ENCODE measurements at places on chromosomes 4 and X.

- no peak for DNase-seq
Measured at GRCh38 chr4:15130441-15130840, 128.2 kb downstream of the CPEB2 start.

DNA sequence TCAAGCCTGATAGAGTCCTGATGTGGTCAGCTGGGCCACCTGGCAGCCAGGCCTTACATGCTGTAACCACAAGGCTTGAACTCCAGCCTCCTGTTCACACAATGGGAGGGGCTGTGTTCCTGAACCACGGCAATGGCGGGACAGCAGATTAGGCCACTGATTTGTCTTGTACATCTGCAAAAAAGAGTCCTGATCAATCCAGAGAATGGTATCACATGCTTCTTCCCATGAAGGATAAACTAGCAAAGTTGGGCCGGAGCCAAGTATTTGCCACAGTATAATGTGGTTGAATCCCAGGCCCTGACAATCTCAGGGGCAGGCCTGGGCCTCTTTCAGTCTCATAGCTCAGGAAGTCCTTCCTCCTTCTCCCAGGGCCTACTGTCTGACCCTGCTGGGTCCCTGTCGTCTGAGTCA lies 2182.5 kb upstream of the AGA start:
- no peak for DNase-seq

- DNase-seq, result peak; percentile 45
Measured at GRCh38 chr4:102564399-102565059, 63.4 kb downstream of the NFKB1 start.

DNA sequence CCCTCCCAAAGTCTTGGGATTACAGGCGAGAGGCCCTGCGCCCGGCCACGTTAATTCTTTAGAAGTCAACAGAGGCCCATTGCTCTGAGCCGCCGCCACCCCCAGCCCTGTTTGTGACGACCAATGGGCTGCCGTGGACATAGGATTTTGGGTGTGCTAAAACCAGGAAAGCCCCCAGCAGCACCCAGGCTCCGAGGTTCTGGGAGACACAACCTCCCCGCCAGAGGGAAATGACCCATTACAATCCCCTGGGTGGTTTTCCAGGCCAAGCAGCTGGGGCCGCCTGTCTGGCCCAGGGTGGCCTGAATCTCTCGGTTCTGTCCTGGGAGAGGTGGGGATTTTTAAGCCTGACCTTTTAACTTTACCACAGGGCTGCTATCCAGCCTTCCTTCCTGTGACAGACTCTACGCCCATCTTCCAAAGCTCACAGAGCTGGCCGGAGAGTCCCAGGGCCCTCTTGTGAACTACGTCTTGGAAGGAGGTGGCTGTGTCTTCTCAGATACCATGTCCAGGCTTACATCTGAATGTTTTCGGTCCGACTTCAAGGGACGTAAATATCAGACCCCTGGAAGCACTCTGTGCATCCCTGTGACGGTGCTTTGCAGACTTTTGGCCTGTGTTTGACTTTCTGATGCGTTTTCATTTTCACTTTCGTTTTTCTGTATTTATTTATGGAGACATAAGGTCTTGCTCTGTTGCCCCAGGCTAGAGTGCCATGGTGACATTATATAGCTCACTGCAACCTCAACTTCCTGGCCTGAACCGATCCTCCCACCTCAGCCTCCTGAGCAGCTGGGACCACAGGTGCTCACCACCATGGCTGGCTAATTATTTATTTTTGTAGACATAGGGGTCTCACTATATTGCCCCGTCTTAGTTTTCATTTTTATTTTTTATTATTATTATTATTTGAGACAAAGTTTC lies 36.0 kb downstream of the P2RY8 start:
- no peak for DNase-seq

DNA sequence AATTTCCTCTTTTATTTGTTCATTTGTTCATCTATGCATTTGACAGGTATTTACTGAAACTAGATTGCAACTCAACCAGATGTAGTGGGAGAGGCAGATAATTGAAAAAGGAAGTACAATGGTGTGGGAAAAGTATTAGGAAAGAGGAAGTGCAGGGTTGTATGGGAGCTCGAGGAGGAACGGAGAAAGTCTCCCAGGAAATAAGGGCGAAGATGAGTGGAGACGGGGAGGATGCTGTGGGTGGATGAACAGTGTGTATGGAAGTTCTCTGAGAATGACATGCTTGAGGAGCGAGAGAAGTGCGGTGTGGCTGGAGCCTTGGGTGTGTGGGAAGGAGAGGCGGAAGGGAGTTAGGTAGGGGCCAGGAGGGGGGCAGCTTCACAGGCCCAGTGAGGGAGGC lies 87.5 kb upstream of the DHX15 start:
- peak; percentile 49 for DNase-seq

- no peak for DNase-seq
Measured at GRCh38 chr4:6655924-6656323, 15.4 kb downstream of the MRFAP1 start.

DNA sequence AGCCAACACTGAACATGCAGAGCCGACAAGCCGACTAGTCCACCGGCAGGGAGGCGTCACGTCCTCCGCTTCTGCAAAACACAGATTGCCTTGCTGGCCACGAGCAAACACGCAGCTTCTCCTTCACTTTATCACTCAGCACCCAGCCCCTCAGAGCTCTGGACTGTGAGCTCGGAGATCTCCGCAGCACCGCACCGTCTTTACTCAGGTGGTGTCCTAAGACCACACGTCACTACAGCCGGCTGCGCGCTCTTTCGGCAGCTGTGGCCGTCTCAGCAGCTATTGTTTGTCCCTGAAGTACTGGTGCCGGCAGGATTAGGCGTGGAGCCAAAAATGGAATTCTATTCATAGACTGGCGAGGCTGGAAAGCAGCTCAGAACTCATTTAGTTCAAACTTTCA lies 72.0 kb downstream of the FAT1 start:
- no peak for DNase-seq

DNA sequence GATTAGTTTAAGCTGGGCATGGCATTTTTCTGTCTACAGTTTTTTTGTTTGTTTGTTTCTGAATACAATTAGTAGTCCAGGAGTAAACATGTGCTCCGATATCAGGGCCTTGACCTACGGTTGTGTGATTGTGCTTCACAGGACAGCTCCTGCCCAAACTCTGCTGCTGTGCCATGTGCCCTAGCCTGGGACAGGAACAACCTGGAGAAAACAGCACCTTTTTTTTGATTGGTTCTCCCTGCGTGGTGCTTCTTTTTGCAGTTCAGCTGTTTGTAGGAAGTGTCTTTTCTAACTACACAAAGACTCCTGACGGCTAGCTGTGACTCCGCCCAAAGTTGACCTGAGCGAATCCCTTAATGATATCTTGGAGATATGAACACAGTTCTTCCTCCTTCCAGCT lies 158.8 kb downstream of the ATP10D start:
- no peak for DNase-seq

- no peak for DNase-seq
Measured at GRCh38 chr4:165403048-165403447, 24.2 kb downstream of the CPE start.

DNA sequence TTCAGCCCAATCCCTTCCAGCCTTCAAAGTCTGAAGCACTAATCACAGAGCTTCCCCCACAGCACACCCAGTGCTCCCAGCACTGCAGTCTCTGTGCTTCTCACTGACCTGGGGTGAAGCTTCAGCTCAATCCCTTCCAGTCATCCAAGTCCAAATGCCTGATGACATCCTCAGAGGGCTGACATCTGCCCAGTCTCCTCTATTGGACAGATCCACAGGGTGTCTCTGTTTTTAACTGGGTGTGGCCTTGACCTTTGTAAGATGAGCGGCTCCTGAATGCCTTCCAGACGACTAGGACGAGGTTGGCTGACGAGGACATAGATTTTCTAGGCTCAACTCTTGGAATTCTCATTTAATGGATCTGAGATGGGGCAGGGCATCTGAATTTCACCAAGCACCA lies 7.6 kb upstream of the SLC2A9 start:
- no peak for DNase-seq

DNA sequence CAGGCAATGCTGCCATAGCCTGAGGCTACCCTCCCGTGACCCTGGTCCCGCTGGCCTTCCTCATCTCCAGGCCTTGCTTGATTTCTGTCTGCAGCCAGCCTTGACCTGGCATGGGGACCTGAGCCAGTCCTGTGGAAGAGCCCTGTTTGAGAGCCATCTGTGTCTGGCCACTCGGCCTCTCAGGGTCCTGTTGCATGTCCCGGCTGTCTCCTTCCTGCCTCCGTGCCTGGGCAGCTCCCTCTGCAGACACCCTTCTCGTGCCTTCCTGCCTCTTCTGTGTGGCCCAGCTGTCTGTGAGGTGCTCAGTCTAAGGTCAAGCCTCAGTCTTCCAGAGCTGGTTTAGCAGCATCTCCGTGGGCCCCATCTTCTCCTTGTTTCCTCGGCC lies 108.4 kb downstream of the SORCS2 start:
- no peak for DNase-seq

GRCh38 chr4:184541907-184542306 lies 67.6 kb upstream of the IRF2 start:
- no peak for DNase-seq

DNA sequence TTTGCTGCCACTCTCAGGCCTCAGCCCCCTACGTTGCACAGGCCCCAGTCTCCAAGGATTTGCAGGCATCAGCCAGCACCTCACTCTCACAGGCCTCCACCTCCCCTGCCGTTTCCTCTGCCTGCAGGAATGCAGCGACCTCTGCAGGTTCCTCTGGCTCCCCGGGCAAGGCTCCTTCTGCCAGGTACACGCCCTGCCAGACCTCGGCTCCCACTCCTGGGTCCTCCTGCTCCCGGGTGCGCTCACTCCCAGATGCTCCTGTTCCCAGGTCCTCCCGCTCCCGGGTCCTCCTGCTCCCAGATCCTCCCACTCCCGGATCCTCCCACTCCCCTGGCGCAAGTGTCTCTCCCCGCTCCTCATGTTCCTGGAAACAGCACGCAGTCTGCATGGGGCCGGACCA lies 144.4 kb upstream of the RADX start:
- DNase-seq, result no peak

DNA sequence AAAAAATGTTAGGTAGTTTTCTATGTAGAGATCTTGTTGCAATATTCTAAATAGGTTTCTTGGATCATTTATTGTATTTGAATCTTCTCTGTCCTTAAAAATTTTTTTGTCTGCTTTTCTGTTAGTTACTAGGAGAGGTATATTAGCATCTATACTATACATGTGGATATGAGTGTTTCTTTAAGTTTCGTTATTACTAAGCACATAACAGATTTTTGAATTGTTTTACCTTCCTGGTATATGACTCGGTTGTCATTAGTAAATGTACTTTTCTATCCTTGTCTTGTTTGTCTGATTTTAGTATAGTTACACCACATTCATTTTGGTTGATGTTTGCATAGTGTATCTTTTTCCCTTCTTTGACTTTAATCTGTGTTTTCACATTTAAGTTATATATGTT lies 20.2 kb downstream of the PYURF start:
- no peak for DNase-seq

- DNase-seq, result peak; percentile 19
Measured at GRCh38 chr4:119116925-119117900, 18.4 kb upstream of the MYOZ2 start.

GRCh38 chr4:82373486-82373815 lies 340 bp downstream of the HNRNPD start:
- DNase-seq, result no peak

DNA sequence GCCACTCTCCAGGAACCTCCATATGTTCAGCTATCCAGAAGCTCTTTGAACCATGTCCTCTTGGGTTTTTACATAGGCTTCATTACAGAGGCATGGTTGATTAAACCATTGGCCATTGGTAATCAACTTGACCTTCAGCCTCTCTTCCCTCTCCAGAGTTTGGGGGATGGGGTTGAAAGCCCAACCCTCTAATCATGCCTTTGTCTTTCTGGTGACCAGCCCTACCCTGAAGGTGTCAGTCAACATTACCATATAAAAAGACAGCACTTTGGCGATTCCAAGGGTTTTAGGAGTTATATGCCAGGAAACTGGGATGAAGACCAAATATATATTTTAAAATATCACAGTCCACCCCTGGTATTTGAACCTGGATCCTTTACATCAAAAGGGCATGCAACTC lies 222.5 kb downstream of the CHIC1 start:
- no peak for DNase-seq

DNA sequence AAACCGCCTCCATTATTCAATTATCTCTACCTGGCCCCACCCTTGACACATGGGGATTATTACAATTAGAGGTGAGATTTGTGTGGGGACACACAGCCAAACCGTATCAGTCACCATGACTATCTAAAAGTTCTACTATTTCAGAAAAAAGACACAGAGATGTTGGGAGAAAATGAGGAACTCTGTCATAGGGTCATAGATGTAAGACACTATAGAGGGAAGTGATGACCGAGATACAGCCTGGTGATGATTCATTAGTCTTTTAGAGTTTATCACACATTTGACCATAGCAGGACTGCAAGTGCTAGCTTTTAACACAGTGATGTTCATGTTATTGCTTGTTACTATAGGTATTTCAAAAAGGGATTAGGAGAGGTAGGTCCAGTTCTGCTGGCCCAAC lies 357.0 kb upstream of the AADAT start:
- DNase-seq, result no peak

DNA sequence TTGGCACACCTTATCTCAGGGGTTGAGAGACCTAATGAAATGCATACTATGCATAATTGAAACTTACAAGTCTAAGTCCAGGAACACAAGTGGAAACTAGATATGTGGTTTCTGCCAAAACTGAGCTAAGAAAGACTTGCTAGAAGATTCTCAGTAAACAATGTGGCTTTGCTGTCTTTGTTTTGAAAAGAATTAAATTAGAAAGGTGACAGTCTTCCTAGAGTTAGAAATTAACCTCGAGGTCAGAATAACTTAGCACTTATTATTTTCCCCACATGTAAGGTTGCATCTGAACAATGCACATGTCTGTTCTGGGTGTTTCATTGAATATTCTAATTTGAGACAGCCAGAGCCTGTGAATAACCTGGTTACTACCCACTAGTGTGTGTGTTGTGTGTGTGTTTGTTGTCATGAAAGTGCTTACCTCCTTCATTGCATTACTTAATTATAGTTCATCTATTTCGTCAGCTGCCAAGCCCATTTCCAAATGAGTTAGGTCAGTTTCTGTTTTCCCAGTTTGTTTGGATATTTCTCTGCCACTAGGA lies 1.5 kb downstream of the EREG start:
- peak; percentile 66 for DNase-seq

DNA sequence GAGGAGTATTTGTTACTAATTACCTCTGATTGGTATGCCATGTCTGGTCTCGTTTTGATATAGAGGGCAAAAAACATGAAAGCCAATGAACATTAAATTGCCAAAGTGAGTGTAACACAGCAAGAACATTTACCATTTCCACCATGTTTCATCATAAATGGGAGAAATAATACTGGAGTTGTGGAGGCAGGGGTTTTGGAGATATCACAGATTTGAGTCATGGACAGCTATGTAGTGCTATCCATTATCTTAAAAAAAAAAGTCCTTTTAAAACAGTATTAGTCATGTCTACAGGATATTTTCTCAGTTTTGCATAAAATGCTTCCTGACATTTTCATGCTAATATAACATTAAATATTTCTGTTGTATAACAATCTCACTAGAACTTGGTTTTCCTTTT lies 301.2 kb downstream of the IL1RAPL1 start:
- DNase-seq, result no peak

- no peak for DNase-seq
Measured at GRCh38 chr4:143071351-143071750, 113.4 kb upstream of the USP38 start.
